ENCODE measurements at places on chromosomes 2 and 18.

DNA sequence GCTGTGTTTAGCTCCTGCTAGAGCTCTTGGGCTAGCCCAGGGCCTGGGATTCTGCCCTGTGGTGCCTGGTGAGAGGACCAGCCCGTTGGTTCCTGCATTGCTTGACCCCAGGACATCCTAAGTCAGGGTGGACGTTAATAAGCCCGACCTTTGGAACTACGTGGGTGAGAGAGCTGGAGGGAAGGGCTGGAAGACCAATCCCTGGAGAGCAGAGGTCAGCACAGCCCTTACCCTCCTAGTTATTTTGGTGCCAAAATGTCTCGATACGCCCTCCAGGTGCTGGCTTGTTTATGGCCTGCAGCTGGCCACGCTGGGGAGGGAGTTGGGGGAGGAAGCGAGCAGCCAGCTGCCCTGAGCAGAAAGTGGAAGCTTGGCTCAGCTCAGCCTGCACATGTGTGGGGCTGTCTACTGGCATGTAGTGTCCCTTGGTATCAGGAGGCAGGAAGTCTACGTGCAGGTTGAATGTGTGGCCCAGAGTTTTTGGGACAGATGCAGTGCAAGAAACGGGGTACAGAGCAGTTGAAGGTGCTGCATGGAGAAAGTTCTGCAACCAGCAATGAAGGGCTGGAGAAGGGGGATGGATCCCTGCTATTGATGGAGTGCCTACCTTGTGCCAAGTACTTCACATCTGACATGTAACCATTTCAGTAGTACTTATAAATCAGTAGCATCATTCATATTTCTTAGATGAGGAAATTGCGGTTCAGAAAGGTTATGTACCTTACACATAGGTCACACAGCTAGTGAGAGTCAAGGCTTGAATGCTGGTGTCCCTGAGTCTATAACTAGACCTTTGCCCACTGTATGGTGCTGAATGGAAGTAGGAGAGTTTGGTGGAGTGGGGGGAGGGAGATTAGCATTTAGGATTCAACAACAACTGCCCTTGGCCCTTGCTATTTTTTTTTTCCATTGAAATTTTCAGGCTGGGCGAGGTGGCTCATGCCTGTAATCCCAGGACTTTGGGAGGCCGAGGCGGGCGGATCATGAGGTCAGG lies 5.0 kb upstream of the DGKD start:
- DNase-seq: no peak

DNA sequence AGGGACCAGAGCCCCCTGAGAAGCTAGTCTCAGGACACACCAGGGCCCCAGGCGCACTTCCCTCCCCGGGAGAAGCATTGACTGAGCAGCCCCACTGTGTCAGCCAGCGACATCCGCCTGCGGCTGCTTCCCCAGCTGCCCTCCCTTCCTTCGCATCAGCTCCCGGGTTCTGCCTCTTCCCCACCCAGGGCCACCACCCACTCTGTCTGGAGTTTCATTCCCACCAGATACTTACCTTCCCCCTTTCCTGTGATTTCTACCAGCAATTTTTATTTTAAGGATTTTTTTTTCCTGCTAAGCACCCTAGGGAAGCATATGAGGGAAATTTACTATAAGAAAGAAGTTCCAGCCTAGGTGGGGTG lies 99.2 kb downstream of the SMAD7 start:
- DNase-seq: no peak

- no peak for DNase-seq
Measured at GRCh38 chr2:125296742-125297141, 1271.7 kb downstream of the CNTNAP5 start.

DNA sequence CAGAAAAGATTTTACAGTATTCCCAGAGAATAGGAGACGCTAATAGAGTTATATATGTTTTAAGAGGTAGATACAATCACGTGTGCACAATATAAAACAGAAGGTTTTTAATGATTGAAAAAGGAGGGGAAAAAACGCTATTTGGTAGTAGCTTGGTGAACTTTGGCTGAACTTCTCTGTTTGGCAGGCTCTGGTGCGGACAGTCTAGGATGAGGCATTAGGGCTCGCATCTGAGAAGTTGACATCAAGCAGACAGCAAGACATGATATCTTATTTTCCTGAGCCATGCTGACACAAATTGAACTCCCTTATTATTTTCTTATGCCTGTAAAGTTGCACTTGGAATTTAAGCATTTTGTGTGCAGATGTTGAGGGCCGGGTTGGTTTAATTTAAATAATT lies 176.6 kb downstream of the EN1 start:
- no peak for DNase-seq

DNA sequence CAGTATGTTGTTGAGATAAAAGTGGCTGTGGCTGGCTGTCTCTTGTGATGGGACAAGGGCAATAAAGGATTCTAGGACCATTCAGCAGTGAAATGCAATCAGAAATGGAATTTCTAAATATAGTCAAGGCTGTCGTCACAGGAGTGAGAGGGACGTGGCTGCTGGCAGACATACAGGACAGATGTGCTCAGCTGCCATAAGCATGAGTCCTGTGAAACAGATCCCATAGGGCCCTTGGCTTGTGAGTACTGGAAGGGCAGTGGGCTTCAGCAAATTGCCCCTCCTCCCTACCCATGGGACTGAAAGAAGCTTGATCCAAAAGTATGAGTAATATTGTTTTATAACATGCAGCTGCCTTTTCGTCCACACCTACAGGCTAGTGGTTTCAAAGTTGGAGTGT lies 4.2 kb upstream of the CNNM3 start:
- no peak for DNase-seq

GRCh38 chr2:102761763-102762162 lies at the start of gene TMEM182:
Gene TMEM182 (plus strand): TSS chr2:102762031. CDS start chr2:102762218, 187 bp downstream.
- DNase-seq: no peak

DNA sequence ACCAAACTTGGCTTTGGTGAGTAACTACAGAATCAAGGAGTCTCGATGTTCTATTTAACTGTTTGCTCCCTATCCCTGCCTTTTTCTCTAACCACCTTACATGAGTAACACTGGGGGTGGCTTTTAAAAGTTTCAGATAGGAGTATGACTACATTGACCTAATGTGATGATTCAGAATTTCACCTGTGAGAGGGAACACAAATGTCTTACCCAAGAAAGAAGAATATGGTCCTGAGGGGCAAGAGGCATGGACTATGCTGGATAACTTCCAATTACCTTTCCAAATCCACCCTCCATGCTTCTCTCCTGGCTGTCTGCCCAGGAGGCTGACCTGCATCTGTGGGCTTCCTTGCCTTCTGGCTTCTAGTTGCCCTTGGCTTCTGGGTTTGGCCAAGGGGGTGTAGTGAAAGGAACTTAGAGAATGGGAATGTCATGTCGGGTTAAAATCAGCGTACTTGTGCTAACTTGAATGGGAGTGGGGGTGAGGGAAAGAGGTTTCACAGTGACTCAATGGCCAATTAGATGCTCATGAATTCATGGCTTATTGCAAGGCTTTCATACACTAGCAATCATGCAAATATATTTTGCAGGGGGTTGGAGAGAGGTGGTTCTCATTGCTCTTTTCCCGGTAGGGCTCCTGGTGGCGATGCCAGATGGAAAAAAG lies 5.3 kb upstream of the IL36G start:
- DNase-seq: no peak

GRCh38 chr18:44386401-44386800 lies 294.3 kb upstream of the SETBP1 start:
- DNase-seq: no peak

DNA sequence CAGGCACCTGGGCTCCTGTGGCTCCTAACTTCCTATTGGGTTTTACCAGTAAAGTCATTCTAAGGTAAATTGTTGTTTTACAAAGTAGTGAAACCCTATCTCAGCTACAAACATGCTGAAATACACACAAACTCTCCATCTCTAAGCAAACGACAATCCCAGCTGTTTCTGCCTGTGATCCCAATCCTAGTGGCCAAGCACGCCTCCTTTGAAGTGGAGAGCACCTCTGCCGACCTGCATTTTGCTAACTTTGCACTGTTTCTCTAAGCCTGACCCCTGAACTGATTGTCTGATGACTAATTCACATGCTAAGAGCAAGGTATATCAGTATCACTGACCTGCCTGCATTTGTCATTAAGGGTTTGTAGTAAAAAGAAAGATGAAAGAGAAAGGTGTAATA lies 124.3 kb downstream of the PAX3 start:
- no peak for DNase-seq

DNA sequence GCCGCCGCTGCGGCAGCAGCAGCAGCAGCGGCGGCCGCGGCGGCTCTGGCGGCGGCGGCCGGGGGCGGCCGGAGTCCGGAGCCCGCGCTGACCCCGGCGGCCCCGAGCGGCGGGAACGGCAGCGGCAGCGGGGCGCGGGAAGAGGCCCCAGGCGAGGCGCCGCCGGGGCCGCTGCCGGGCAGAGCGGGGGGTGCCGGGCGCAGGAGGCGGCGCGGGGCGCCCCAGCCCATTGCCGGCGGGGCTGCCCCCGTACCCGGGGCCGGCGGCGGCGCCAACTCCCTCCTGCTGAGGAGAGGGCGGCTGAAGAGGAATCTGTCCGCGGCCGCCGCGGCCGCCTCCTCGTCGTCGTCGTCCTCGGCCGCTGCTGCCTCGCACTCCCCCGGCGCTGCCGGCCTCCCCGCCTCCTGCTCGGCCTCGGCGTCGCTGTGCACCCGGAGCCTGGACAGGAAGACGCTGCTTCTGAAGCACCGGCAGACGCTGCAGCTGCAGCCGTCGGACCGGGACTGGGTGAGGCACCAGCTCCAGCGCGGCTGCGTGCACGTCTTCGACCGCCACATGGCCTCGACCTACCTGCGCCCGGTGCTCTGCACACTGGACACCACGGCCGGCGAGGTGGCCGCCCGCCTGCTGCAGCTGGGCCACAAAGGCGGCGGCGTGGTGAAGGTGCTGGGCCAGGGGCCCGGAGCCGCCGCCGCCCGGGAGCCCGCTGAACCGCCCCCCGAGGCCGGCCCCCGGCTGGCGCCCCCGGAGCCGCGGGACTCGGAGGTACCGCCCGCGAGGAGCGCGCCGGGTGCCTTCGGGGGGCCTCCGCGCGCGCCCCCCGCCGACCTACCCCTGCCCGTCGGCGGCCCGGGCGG lies 646 bp downstream of the PHLPP1 start:
- DNase-seq: peak; percentile 78

GRCh38 chr2:168705534-168706470 lies 96.6 kb upstream of the NOSTRIN start:
- DNase-seq: no peak

DNA sequence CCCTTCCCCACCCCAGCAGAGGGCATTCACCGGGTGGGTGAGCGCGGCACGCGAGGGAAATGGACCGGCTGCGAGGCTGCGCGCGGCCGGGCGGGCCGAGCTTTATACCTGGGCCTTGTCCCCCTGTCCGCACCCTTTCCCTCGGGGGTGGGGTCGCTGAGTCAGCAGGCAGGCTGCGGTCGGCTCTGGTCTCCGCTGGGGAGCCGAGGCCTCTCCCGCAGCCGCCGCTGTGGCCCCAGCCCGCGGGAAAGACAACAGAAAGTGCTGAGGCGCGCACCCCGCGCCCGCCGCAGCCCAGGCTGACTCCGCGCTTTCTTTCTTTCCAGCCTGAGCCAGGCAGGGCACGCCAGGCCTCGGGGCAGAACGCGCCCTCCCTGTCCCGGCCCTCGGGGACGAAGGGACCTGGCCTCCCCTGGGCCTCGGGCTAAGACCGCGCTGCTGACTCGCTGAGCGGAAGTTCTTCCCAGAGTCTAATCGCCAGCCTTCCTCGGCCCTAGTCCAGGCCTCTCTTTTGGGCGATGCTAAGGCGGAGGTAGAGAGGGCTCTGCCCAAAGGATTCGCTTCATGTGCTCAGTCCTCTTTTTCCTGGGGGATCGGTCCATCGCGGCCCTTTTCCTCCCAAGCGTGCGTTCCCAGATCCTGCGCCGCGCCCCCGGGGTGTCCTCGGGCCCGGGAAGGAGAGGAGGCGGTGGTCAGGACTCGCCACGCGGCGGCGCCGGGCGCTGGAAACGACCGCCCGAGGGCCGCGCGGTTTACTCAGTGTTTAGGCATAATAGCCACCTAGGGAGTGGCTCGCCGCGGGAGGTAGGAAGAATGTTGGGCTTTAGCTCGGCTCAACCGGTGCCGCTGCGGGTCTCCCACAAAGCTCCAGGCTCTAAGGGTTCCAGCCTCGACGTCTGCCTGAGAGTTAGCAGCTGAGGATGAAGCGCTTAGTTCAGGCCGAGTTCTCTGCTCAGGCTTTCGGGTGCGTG lies at the start of gene CRYBA2:
CRYBA2 (minus strand) TSS at position 78 of the 971 bp plus-strand sequence. CDS start 246 bp downstream, outside the sequence.
- no peak for DNase-seq

DNA sequence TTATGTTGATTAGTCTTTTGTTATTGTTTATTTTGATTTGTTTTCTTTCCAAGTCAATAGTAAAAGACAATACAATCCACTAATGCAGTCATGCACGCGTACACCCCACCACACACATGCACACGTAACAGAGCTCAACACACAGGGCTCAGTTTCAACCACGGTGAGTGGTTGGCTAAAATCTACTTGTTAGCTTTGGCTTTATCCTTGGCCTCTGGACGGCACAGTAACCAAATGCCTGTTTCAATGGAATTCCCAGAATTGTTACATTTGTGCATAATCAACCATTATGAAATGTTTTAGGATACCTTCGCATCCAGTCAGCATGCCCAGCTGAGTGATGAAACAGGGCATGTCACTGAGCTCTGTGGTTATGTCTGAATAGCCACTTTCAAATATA lies 53.2 kb downstream of the NYAP2 start:
- no peak for DNase-seq

DNA sequence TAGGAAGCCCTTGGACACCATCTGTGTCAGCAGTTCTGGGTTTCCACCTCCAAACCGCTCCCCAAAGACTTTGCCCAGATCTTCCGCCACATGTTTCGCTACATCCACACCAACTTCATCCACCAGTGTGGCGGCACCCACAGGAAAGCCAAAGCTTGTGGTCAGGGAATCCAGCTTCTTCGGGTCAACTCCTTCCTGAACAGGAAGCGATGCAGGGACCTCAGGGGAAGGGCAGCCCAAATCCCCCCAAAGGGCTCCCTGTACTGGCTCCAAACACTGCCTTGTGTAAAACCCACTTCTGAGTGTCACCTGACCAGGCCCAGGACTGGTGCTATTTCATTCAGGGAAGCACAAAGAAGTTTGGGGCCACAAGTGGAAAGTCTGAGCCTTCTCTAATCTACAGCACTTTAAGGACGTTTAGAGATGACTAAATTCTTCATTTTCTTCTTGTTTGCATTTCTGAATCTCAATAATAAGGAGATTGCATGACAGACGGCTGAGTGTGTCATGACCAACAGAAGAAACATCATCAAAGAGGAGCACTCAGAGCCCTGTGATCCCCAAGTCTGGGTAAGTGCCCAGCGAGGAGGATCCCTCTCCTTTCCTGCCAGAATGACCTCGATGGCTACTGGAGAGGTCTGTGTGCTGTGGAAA lies 20.8 kb downstream of the GAREM2 start:
- DNase-seq: no peak

- no peak for DNase-seq
Measured at GRCh38 chr2:116676776-116677175, 1137.7 kb upstream of the DDX18 start.

- DNase-seq: no peak
Measured at GRCh38 chr2:73896362-73897239, 3.8 kb downstream of the ACTG2 start.

DNA sequence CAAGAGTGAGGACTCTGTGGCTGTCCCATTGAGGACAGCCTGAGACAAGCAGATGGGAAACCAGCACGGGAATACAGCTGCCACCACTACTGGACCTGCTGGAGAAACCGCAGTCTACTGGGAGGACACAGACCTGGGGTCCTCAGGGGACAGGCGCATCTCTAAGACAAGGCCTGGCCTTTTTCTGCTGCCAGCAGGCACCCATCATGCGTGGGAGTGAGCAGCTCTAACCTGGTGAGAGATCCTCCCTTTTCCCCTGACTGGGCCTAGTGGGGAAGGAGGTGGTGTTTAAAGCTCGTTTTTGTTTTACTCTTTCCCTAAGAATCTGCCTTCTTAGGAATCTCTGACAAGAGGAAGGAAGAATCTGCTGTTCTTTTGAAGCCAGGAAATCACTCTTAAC lies 36.6 kb downstream of the CYRIA start:
- DNase-seq: no peak

GRCh38 chr2:211371465-211371864 lies 815.1 kb downstream of the CPS1 start:
- no peak for DNase-seq

Measured in D341Med (cell line).